ENCODE measurements at places on chromosomes 12 and 14. TPM values are rescaled to one million over a fixed set of nuclear protein-coding genes. Genes with fewer than 3 reads are reported as not detected.

Gene TAS2R43
- total RNA-seq = 1.7 TPM

Gene EIF5
- total RNA-seq = 234 TPM

Gene IL22
- not detected for total RNA-seq

Gene IFNG-AS1
- total RNA-seq = 3.2 TPM

Gene LRP1
- total RNA-seq = 0.95 TPM

Gene PPP4R4
- total RNA-seq = not detected

Gene GPRC5A
- total RNA-seq = not detected

Gene TAS2R46
- total RNA-seq = 0.60 TPM

Gene TBX3
- not detected for total RNA-seq

Gene ZNF10
- total RNA-seq = 8.4 TPM

Gene HOXC5
- not detected for total RNA-seq

All from activated B cell treated with CpG ODN at 0.5 μM for 24 hours (primary cell).